ENCODE measurements at places on chromosomes 4 and X.

- DNase-seq, result no peak
Measured at GRCh38 chr4:152594978-152595925, 59.4 kb upstream of the FBXW7 start.

DNA sequence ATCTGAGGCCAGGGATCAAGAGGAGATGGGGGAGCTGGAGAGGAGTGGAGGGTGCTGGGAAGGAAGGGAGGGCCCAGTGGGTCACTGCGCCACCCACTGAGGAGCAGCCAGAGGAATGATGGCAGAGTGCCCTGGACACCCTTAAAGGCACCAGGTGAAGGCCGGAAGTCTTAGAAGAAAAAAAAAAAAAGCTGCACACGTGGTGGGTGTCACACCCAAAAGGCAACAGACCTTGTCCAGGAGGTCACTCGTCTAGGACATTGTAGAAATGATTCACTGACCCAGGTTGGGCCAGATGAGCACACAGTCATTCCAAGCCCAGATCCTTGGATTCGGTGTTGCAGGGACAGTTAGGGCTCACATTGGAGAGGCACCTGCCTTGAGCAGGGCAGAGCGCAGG lies 93.5 kb upstream of the TRIM2 start:
- no peak for DNase-seq

GRCh38 chrX:7109838-7110793 lies 37.4 kb upstream of the STS start:
- DNase-seq, result no peak

- peak; percentile 40 for DNase-seq
Measured at GRCh38 chr4:14196131-14196530, 568.6 kb upstream of the BOD1L1 start.

GRCh38 chrX:154378059-154378798 lies 866 bp upstream of the EMD start:
- DNase-seq, result no peak

- DNase-seq, result peak; percentile 13
Measured at GRCh38 chr4:101667348-101667747, 123.2 kb upstream of the BANK1 start.

GRCh38 chr4:153281476-153281875 lies 63.0 kb upstream of the MND1 start:
- no peak for DNase-seq

Data from GM04504 (cell line).